HS-5 (cell line): ENCODE measurements at places on chromosomes 11 and 22.
A peak's percentile ranks its signal among the peaks of the same experiment; 100 is the strongest.

DNA sequence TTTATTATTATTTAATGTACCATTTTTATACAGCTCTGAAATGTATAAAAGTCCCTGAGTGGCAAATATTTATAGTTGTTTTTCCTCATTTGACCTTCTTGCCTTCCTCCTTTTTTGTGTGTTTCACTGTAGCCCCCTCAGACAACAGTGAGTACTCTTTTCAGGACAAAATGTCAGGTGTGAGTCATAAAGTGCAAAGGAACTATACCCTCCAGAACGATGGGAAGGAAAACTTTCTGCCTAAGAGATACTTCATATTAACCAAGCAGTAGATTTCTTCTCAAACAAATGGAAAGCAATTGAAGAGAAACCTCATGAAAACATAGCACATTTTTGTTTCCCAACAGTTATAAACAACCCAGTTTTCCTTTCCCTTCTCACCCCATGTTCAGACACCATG is 16.1 kb upstream of the MS4A7 start:
- DNase-seq = no peak

GRCh38 chr22:25109878-25110595 is 89.6 kb upstream of the CRYBB3 start:
- DNase-seq = no peak

DNA sequence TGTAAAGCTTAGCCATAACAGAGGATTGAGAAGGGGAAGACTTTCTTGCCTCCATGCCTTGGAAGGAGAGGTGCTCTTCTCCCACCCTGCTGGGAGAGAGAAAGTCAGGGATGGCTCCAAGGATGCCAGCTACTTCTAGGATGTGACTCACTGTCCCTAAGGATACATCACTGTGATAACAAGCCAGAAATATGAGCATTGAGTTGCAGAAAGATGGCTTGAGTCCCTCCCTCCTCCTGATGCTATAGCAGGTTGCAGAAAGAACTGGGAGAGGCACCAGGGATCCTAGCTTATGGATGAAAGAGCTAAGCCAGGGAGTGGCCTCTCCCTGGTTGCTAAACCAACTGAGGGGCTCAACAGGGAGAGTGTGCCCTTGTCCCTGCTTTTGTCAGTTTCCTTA is 27.8 kb upstream of the FJX1 start:
- no peak for DNase-seq

DNA sequence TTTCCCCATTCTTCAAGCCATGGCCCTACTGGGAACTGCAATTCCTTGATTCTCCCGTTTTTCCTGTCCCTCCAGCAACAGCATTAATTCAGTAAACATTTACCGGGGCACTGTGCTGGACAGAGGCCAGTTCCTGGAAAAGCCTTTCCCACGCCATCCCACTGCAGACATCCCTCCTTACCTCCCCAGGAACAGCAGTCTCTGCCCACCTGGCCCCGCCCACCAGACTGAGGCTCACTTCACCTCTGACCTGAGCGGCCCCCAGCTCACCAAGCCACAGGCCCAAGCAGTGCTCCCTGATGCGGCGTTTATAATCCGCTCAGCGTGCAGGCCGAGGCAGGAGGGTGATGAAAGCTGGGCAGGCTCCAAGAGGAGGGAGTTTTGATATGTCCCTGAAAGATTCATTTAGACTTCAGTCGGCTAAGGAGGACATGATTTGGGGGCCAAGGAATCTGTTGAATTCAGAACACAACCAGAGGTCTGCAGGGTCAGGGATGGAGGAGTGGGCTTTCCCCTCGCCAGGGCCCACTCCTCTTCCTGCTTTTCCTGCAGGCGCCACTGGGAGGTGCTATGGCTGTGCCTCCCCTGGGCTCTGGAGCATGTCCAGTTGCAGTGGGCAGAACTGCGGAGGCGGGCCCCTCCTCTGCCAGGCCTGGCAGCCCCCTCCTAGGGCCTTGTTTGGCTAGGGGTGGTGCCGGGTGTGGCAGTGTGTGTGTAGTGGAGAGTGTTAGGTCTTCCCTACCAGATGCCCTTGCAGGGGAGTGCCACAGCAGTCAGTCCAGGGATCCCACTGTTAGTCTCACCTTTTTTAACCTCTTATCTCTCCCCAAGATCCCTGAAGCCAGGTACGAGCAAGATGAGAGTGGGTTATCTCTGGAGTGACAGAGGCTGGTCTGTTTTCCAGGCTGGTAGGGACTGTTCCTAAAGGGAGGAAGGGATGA is 1.4 kb upstream of the TAGLN start:
- no peak for DNase-seq

- DNase-seq = no peak
Measured at GRCh38 chr11:91952056-91952455, 272.6 kb upstream of the FAT3 start.

GRCh38 chr22:49929211-49929979 is 11.0 kb downstream of the CRELD2 start:
- no peak for DNase-seq

DNA sequence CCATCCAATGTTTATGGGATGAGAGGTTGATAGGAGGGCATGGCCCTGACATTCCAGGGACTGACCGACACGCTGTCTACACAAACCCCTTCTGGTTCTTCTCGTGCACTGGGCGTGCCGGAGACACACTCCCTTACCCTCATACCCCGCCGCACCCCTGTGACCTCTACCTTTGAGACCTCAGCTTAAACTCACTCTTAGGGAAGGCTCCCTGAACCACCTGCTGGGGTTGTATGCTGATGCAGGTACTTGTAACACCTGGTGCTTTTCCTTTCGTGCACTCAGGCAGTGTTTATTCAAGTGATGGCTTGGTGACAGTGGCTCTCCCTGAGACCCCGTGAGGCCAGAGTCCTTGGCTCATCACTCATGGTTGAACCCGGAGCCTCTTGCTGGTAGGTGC is 12.0 kb downstream of the PPARA start:
- no peak for DNase-seq

GRCh38 chr11:85088286-85088685 is 538.9 kb downstream of the DLG2 start:
- peak; percentile 15 for DNase-seq

DNA sequence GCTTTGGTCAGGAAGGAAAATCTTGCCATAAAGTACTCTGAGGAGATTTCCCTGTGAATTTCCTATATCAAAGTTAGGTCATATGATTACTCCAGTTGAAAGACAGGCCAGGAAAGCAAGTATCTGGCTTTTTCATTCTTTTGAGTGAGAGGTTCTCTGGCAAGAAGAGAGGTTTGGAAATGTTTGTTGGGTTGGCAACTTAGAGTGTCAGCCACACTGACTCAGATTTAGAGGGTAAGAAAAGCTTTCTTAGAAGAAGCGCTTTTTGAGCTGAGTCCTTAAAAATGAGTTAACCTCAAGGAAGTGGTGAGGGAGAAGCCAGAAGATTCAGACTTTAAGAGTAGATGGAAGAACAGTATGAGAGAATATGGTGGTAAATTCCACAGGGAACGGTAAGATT is 86.1 kb upstream of the BDNF start:
- no peak for DNase-seq

- DNase-seq = no peak
Measured at GRCh38 chr22:27647540-27647939, 154.0 kb downstream of the MN1 start.

DNA sequence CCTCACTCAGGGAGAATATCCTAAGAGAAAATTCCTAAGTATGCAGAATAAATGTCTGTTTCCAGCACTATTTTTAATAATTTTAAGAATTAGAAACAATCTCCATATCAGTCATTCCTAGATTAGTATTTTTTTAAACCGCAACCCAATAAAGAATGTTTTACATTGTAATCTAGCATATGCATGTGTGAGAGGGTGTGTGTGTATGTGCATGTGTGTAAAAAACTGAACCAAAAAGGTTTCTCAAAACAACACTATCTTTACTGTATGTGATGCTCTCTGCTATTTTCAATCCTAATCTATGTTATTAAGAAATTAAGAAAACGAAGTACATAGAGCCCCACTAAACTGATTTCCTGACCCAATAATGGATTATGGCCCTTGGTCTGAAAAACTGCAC is 90.6 kb upstream of the AKIP1 start:
- DNase-seq = no peak
